ENCODE measurements at places on chromosomes 1 and 21.

DNA sequence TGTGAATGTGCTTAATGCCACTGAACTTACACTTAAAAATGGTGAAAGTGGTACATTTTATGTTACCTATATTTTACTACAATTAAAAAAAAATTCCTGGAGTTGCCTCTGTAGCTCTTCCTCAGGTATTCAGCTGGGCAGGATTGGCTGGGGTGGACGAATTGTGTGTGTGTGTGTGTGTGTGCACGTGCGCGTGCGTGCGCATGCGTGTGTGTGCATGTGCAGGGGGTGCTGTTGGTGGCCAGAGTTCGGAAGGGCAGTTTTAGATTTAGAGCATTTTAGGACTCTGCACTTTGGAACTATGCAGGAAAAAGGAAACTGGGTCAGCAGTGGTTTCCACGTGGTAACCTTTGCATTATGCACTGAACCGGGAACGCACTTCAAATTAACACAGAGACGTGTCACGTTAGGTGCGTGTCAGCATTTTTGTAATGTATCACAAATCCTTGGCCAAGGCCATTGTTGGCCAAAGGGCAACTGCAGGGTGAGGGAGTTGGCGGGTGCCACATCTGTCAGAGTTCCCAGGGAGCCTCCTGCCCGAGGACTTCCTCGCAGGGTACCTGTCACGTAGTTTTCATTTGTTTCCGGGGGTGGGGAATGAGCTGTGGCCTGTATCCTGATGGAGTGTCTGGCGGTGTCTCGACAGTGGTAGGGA is 312.8 kb downstream of the CAMTA1 start:
- no peak for DNase-seq

DNA sequence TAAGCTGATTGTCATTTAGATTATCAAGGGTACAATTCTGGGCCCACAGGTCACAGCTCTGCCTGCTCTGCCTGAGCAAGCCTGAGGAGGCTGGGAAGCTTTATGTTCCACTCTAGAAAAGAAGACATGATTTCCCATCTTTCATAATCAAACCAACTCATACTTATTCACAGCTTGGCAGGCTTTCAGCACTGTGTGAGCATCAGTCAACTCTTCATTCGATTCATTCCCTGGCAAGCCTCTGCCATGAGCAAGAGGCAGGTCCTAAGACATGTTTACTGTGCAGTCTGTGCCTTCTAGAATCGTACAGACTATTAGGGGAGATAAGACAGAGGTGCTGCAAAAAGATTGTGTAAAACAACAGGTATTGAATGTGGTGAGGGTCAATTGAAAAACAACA is 24.5 kb upstream of the KIRREL1 start:
- DNase-seq, result no peak

- no peak for DNase-seq
These were observed 248.7 kb upstream of the CSF3R start for GRCh38 chr1:36731226-36732014.

- DNase-seq, result no peak
These were observed 441.5 kb downstream of the PLA2G4A start for GRCh38 chr1:187270256-187270655.

- DNase-seq, result no peak
These were observed 70.2 kb downstream of the TRIM11 start for GRCh38 chr1:228336308-228337030.

DNA sequence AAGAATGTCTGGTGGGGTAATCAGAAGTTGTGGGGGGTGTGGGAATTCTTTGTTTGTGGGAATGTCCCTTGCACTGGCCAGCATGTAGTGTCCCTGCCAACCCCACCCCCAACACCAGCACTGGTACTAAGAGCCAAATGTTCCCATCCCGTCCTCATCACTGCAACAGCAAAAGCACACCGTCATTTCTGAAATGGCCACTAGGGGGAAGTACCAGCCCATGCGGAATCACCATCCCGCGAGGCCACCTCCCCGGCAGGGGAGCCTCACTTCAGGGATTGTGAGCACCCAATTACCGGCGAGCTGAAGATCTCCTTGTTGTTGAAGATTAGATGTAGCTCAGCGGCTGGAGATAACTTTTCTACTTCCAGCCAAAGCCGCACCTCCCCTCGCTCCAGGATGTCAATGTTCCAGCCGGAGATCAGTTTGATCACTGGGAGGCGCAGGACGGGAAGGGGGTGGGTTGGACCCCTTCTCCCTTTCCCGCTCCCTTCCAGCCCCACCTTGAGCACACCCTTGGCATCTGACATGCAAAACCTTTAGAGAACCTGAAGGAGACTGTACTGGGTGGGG is 41.0 kb downstream of the MYOM3 start:
- peak; percentile 61 for DNase-seq

DNA sequence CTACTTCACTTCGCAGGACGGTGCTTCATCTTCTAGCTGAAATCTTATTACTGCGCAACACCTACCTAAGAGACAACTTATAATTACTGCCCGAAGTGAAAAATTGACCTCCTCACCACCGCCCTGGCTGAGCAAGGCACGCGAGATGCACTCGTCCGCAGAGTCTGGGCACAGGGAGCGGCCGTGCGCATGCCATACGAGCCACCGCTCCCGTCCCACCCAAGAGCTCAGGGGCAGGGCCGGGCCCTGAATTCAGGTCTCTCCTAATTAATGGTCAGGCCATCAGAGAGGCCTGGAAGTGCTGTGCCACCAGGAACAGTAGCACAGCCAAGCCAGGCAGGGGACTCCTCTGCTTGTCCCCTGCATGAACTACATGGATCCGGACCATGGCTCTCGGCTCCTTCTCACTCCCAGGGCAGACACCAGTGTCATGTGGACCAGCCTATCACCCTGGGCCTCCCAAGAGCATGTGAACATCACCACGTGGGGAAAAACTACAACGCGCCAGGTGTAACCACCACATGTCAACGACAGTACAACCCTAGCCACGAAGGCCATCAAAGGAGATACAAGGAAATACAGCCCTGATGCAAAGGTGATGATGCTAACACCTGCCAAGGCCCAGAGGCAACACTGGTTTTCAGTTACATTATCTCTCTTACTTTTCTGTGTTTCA is 11.5 kb downstream of the RIPK4 start:
- DNase-seq, result no peak

DNA sequence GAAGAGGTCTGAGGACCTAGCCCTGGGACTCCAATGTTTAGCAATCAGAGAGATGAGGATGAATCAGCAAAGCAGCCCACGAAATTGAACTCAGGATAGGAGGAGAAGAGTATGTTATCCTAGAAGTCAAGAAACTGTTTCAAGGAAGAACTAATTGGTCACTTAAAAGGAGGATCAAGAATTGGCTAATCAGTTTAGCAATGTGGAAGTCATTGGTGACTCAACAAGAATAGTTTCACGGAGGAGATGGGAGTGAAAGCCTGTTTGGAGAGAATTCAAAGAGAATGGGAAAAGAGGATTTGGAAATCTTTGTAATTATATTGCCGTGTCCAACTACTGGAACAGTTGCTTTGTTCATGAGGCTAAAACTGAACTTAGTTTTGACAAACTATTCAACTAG is 7.4 kb downstream of the HMCN1 start:
- DNase-seq, result no peak

GRCh38 chr1:7761103-7761502 is 10.0 kb upstream of the VAMP3 start:
- DNase-seq, result no peak

DNA sequence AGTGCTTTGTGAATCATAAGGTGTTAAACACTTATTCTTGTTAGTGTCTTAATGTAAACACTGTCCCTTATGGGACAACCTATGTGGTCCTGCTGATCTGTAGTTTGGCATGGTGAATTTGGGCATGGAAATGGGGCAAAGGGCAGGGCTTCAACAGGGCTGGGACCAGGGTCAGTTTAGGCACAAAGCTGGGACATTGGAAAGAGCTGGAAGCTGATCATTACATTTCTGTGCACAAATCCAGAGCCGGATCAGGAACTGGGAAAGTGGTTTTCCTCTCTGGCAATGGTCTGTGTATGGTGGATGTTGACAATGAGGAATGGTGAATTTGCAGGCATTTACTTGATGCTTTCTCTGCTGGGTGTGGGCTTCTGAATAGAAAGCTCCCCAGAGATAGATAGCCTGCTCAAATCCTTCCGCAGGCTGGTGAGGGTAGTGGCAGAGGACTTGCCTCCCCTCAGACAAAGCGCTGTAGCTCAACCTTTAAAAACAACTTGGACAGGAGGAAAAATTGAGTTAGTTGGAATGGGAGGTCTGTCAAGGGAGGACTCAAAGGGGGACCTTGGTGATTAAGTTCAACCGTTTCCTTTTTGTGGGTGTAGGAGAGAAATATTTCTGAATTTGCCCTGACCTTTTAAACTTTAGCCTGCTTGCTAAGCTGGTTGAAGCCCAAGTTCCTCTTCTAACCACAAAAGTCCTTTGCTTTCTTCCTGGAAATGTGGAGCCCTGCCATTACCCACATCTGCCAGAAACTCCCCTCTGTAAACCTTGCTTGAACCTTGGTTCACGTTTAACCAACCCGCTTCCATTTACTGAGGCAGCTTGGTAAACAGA is 35.3 kb downstream of the HLX start:
- no peak for DNase-seq

DNA sequence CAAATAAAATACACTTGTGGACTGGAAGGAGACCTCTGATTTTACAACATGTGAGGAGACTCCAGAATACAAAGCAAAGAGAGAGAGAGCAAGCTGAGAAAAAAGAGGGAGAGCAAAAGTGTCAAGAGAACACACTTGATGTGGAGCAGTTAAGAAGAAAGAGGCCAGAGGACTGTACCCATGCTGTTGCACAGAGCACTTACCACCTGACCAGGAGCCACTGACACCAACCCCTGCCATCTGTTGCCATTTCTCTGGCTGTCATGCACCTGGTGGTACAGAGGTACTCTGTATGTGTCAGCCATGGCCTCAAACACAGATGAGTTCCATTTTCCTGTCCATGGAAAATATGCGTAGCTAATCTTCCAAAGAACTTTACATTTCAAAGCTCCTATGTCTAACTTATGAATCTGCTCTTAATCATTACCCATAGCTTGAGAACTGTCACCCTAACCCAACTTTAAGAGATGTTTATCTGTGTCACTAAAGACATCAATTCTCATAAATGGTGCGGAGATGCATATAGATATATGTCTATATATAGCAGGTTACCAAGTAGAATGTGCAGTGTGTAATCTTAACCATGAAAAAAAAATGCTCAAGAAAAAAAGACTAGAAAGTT is 32.8 kb upstream of the ABCD3 start:
- no peak for DNase-seq

DNA sequence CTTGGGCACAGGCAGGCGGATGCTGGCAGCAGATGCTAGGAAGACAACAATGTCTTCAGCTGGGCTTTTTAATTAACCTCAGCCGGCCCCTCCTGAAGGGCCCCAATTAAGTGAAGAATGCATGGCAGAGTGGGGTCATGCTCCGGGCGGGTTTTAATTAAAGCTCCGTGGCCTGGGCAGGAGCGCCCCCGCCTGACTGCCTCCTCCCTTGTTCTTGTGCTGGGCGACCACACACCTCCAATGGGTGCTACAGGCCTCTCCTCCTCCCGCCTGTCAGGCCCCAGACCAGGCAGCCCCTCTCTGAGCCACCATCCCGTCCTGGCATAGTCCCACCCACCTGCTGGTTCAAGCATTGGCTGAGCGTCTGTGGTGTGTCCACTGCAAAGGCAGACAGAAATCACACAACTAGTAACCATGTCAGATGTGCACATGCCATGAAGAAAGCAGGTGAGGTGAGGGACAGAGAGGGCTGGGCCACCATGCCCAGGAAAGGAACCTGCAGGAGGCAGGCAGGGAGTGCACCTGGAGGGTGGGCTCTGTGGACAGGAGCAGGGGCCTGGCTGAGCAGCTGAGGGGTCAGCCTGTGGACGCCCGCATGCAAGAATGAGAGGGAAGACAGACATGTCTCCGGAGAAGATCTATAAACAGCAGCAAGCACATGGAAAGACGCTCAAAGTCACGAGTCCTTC is 8.5 kb upstream of the ARF1 start:
- no peak for DNase-seq

DNA sequence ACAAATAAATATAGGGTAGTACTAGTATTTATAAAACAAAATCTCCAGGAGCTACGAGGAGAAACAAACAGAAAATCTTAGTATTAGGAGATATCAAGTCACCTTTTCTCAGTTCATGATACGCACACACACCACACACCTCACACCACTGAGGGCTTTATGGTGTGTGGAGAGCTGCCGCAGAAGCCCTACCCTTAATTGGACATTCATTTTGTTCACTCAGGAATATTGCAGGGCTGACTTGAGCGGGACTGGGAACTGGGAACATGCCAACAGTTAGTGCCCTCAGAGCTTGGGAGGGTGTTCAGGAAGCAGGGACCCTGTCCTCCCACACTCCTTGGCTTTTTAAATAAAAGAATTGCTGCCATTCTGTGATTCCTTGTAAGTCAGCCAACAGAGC is 386.8 kb downstream of the RYR2 start:
- DNase-seq, result no peak

DNA sequence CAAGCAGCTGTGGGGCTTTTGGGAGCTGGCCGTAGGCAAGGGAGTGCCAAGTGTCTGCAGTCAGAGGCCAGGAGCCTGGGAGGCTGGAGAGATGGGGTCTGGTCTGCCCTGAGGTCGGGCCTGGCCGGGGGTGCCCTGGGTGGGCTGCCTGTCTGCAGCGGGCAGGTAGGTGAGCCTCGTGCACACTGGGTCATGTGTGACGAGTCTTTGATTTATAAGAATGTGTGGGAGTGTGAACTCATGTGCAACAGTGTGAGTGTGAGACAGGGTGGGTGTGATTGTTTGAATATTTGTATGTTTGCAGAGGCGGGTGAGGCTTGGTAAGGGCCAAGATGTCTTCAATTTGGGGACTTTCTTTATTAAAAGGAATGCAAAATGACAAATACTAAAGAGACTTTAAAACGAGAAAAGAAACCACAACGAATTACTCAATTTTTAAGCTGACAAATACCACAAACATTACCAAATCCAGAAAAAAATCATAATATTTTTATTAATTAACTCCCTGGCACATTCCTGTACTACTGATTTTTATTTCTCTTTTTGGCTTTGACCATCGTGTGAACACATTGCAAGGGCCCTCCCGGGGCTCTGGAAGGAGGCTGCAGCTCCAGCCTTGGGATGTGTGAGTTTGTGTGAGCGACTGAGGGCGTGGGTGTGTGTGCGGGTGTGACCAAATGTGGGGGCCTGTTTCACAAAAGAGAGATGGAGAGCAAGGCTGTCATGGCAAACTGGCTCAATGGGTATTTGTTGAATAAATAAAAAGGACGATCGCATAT is 110.3 kb upstream of the WNT4 start:
- DNase-seq, result no peak

- peak; percentile 47 for DNase-seq
These were observed 10.8 kb downstream of the SLC45A3 start for GRCh38 chr1:205669341-205670149.

DNA sequence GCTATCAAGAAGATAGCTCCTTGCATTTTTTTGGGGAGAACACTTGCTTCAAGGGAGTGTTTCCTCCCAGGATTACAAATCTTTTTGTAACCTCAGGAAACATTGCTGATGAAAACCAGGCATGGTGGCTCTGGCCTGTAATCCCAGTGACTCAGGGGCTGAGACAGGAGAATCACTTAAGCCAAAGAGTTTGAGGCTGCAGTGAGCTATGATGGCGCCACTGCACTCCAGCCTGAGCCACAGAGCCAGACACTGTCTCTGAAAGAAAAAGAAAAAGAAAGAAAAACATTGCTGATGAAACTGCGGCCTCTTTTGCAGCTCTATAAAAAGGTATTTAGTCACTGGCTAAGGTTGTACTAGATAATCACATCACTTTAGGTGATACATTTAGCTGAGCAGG is 7.3 kb downstream of the RNU1-2 start:
- no peak for DNase-seq
